ENCODE measurements at places on chromosomes 1 and 21.

- DNase-seq, result no peak
Observed at GRCh38 chr1:154400381-154400801, 4.8 kb upstream of the IL6R start.

DNA sequence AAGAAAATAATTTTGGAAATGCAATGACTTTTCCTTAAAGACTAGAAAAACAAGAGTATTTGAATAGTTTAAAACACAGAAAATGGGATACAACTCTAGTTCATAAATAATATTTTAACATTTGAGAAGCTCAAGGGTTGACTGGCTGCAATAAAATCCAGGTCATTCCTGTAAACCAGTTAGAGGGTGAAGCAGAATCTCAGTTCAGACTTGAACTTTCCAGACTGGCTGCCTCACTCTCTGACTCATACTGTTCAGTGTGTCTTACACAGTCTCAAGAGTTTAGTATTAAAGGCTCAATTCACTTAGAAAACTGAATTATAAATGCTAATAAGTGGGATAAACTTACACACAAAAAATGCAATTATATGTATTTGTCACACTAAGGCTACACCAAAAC lies 89.9 kb downstream of the RAVER2 start:
- no peak for DNase-seq

- DNase-seq, result no peak
Observed at GRCh38 chr1:20194224-20194623, 7.9 kb upstream of the PLA2G2C start.

- DNase-seq, result no peak
Observed at GRCh38 chr1:179126338-179127060, 44.6 kb downstream of the TOR3A start.

DNA sequence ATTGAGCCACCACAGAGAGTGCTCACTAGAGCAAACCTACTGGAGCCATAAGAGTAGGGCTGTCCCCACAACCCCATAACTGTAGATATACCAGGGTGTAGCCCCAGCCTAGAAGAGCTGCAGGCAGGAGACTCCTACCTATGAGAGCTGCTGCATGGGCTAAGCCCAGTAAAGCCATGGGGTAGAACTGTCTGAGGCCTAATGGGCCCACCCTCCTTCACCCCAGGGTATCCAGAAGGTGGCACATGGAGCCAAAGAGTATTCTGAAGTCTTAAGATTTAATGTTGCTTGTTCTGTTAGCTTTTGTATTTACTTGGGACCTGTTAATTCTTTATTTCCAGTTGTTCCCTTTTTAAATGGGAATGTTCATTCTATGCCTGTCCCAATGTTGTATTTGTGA lies 1193.7 kb upstream of the ADGRL2 start:
- no peak for DNase-seq

DNA sequence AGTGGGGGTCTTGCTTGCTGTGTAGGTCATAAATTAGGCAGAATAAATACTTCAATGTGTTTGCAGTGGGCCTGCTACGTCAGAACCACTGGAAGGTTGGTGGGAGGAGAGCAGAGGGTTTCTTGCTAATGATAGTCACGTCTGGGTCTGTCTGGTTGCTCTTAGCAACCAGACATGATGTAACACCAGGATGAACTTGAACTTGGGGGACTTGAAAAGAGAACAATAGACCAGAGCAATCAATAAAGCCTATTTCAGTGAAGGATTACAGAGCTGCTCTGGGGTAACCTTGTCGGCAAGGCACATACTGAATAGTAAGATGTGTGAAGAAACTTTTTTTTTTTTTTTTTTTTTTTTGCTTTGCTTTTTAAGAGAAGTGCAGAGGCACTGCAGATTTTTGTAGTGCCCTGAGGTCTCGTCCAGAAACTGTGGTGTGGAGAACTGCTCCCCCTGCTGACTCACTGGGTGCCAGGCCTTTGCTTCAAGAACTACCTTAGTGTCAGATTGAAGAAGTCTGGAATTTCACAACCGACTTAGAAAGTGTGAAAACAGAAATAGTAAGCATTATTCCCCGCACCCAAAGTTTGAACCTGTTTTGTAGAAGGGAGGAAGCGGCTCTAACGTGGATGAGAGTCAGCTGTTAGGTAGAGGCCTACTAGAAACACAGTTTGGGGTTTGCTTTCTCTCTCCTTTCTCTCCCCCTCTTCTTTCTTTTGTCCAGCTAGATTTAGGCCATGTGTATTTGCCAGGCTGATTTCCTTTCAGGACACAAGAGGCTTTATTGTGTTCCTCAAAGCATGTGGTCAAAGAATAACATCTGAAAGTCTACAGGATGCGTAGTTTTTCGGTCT lies 271.6 kb downstream of the TM2D1 start:
- DNase-seq, result peak; percentile 9

DNA sequence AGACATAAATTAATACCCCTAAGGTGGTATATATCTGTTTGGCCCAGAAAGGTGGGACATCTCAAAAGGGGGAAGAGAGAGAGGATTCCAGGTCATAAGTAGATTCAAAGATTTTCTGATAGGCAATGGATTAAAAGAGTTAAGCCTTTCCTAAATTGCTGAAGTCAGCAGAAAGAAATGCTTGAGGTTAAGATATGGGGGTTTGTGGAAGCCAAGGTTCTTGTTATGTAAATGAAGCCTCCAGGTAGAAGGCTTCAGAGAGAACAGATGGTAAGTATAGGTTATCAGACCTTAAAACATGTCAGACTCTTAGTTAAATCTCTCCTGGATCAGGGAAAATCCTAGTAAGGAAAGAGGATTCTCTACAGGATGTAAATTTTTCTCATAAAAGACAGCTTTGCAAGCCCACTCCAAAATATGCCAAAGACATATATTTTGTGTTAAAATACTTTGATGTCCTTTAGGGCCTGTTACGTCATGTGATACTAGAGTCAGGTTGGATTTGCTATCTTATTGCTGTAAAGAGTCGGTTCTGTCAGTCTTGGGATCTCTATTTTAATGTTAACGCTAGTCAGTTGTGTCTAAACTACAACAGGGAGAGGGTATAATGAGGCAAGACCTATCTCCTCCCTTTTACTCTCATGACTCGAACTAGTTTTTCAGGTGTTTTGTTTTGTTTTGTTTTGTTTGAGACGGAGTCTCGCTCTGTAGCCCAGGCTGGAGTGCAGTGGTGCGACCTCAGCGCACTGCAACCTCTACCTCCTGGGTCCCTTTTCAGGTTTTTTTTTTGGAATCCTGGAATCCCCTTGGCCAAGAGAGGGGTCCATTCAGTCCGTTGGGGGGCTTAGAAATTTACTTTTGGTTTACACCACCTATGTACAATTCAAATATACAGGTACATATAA lies 30.6 kb downstream of the RGS2 start:
- DNase-seq, result no peak

DNA sequence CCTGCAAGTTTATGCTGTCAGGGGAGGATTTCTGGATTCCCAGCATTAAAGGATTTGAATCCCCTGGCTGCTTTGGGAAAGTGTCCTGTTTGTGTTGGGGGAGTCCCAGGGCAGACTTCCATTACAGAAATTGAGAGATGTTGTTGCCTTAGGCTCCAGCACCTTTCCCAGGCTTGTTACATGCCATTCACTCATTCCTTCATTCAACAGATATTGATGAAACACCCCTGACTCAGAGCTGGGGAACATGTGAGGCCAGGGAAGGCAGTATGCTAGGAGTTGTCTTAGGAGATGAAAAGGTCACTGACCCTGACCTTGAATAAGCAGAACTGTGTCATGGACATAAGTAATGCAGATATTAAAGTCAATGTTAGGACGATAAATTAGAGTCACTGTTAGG lies 161.7 kb downstream of the NTMT2 start:
- no peak for DNase-seq

- no peak for DNase-seq
Observed at GRCh38 chr1:200173097-200173618, 145.6 kb downstream of the NR5A2 start.

GRCh38 chr1:70169018-70169839 lies 36.1 kb downstream of the LRRC40 start:
- DNase-seq, result no peak

GRCh38 chr21:31733551-31734149 lies 1.7 kb upstream of the SCAF4 start:
- no peak for DNase-seq

GRCh38 chr1:89530444-89531089 lies 5.9 kb downstream of the LRRC8B start:
- DNase-seq, result no peak

- DNase-seq, result no peak
Observed at GRCh38 chr1:163290025-163290640, 31.6 kb upstream of the NUF2 start.

DNA sequence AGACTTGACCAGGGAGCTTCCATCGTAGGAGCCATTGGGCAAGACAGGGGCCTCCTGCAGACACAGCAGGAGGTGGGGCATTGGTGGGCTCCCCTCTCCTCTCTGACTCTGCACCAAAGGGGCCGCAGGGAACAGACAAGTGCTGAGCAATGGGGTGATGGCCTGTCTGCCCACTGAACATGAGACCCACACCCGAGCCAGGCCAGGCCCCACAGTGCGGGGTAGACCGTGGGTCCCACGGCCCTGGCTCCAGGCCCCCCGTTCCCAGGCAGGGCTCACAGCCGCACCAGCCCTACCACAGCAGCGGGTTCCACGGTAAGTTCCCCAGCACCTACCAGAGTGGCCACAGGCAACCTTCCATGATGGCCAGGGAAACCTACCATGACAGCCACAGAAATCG lies 45.9 kb downstream of the CHD5 start:
- no peak for DNase-seq

DNA sequence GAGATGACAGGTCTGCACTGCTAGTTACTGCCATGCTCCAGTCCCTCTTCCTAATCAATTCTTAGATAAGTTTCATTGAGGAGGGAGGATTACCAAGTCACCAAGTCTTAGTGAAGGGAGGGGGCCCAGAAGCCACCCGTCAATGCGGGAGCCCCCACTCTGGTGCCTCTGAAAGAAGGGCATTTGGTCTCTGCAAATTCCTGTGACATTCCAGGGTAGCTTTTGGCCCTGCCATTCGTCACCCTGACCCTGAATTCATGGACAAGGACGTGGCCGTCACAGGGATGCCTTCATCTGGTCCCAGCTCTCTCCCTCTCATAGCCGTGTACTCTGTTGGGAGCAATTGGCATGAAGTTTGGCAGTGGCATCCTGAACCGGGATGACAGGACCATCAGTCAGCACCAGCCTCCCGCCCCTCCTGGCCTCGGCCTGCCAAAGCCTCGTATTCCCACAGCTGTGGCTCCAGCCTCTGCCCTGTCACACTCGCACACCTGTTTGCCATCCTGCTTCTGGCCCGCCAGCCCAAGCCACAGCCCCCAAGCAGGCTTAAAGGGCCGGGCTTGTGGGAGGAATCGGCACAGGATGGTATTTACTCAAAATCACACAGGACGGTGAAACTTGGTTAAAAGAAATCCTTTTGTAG lies 150.7 kb downstream of the CLIC6 start:
- no peak for DNase-seq

- no peak for DNase-seq
Observed at GRCh38 chr1:235947989-235948388, 81.3 kb upstream of the LYST start.

GRCh38 chr1:1177452-1178206 lies 3.9 kb downstream of the TTLL10 start:
- DNase-seq, result no peak

- DNase-seq, result no peak
Observed at GRCh38 chr1:210347112-210347511, 18.4 kb downstream of the HHAT start.

- no peak for DNase-seq
Observed at GRCh38 chr1:154779551-154780189, 90.4 kb downstream of the KCNN3 start.

GRCh38 chr1:7375781-7376660 lies 395.1 kb upstream of the VAMP3 start:
- DNase-seq, result no peak
